ENCODE measurements at places on chromosomes 11 and 22.

GRCh38 chr11:76668362-76669155, 2.0 kb downstream of the LRRC32 start:
- no peak for DNase-seq

DNA sequence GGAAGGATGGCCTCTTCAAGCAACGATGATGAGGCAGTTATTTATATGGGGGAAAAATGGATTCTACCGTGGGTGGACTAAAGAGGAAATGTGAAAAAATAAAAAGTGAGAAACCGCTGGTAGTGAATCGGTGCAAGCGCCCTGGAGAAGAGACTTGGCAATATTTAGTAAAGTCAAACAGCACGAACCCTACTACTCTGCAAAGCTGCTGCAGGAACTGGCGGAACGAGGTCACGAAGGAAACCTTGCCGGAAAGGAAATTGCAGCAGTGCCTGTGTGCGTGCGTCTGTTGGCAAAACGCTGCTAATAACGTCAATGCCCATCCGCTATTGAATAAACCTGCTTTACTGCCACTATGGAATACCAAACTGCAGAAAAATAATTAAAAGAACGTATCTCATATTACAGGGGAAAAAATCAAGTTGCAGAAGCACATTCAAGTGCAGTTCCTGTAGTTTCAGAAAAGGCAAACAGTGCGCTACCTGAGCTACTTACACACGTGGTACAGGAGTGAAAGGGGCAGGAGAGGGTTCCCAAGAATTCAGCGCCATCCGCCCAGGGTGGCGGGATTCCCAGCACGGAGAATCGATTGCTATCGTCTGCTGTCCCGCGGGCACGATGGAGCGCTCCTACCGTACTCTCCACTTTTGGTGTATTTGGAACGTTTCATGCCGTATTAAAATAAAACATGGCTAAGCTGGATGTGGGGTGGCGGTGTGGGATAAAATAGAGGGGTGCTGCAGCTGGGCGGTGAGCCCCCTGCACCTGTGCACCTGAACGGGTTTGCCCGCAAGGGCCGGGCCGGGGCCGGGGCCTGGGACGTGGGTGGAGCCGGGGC, 585 bp upstream of the NADSYN1 start:
- DNase-seq: no peak

GRCh38 chr11:125364121-125364826, 131.8 kb downstream of the FEZ1 start:
- DNase-seq: no peak

DNA sequence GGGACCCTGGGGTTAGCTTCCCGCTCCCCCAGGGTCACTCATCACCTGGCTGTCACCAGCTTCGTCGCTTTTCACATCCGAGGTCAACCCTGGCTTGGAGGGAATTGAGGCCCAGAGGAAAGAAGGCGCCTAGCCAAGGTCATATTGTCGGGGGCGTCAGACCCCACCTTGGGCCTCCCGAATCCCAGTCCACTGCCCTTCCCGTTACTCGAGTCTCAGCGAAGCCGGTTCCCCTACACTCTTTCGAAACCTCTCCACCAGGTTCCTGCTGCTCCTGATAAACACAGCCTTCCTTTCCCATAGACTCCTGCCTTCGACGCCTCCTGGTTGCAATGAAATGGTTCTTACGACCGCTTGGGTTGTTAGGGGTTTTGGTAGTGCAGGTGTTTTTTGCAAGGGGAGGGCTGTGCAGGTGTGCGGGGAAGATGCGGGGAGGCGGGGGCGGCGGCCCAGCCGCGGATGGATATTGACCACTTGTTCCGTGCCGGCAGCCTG, 642 bp downstream of the NAA40 start:
- no peak for DNase-seq

DNA sequence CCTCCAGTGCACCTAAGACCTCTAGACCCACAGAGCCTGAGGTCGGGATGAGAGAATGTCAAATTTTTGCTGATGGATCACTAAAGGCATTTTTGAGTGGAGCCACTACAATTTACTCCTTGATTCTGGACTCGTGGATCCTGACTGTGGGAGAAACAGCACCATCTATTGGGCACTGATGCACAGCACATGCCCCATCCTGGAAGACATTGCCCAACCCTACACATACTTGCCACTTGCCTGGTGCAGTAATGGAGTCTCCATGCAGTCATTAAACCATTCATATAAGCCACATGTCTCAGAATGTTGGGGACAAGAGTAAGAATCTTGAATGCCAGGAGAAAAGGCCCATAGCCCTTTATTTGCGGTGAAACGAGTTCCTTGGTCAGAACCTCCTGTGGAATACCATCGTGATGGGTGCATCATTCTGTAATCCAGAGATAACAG, 103.9 kb downstream of the GGTLC2 start:
- no peak for DNase-seq

DNA sequence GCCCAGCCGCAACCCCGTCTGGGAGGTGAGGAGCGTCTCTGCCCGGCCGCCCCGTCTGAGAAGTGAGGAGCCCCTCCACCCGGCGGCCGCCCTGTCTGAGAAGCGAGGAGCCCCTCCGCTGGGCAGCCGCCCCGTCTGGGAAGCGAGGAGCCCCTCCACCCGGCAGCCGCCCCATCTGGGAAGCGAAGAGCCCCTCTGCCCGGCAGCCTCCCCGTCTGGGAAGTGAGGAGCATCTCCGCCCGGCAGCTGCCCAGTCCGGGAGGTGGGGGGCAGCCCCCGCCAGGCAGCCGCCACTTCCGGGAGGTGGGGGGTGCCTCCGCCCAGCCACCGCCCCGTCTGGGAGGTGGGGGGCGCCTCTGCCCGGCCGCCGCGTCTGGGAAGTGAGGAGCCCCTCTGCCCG, 70.6 kb downstream of the STK33 start:
- no peak for DNase-seq

DNA sequence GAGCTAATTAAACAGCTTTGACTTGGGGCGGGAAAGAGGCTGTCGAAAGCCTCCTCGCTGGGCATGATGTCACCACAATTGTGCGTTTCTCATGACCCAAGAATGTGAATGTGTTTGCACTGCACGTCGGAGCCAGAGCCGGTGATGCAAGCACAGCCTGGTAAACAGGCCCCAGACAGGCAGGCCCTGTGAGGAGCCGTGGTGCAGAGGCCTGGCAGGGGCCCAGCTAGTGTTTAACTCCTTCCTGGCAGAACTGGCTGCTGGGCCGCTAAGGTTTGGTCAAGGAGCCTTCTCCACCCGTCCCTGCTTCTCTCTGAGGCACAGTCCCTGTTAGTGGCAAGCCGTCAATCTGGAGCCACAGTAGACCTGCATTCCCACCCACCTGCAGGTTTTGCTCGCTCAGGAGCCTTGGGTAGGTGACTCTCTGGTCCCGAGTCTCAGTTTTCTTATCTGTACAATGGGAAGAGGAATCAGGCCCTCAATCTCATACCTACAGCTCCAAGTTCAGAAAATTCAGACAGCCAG, 25.4 kb upstream of the SMTN start:
- DNase-seq: no peak

DNA sequence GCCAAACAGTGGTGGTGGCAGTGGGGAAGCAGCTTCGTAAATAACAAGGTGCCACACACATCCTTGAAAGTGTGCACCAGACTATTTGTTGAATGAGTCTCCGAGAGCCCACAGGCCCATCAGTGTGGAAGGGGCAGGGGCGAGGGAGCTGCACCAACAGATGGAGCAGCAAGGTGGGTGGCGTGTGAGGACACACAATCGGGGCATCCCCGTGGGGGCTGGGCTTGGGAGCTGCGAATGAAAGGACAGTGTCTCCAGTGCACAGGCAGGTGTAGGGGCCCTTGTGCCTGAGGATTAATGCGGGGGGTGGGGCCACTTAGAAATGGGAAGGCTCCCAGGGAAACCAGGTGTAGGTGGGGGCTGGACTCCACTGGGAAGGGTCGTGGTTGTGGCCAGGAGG, 2.8 kb downstream of the NRXN2 start:
- no peak for DNase-seq

- no peak for DNase-seq
Measured at GRCh38 chr11:119320776-119321524, 4.0 kb upstream of the MCAM start.

GRCh38 chr11:122812638-122813037, 25.7 kb upstream of the CRTAM start:
- no peak for DNase-seq

DNA sequence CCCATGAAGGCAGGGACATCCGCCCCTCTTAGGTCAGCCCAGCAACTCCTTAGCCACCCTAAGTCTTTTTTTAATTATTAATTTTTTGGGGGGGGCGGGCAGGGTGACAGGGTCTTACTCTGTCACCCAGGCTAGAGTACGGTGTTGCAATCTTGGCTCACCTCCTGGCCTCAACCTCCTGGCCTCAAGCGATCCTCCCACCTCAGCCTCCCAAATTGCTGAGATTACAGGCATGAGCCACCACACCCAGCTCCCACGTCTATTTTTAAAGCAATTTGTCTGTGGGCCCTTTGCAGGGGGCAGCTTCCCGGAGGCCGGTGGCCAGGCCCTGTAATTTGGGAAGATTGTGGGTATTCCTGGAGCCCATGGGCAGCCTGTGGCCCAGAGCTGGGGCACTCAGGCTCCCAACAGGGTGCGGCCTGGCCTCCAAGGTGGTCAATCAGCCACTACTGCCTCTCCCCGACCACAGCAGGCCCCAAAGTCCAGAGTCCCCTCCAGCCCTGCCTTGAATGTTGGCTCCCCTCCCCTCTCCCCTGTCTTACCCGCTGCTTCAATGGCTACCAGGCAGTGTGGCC, 27.2 kb downstream of the CREB3L1 start:
- DNase-seq: no peak

DNA sequence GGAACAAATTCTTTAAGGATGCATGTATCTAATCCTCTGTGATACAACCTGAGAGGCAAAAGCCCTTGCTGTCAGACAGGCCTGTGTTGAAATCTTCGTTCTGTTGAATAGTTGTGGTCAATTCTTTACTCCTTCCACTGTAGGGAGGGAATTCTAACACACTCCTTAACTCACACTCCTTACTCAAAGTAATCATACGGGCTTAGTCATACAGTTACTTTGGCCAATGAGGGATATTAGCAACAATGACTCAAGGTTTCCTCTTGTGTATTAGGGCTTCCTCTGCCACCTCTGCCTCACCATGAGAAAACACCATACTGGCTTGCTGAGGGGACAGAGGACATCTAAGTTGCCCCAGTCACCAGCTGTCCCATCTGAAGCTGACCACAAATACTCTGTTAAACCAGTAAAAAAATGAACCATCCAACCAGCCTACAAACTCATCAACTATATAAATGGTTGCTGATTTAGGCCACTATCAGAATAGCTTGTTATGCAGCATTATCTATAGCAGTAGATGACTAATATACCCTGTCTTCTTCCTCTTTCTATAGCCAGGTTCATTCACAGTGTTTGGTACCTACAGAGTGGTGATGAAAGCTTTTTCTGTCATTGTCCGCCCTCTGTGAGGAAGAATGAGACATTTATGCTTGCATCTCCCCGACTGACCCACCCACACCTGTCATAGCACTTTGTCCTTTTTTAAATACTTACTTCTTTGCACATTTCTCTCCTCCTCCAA, 322.8 kb upstream of the SYN3 start:
- no peak for DNase-seq

GRCh38 chr22:50262460-50262911, 1.0 kb upstream of the MAPK12 start:
- DNase-seq: no peak

- DNase-seq: no peak
Measured at GRCh38 chr11:94737171-94737611, 31.0 kb upstream of the AMOTL1 start.

- DNase-seq: no peak
Measured at GRCh38 chr11:71170624-71171423, 81.6 kb downstream of the SHANK2 start.

- no peak for DNase-seq
Measured at GRCh38 chr11:77104727-77105126, 2.1 kb downstream of the OMP start.

DNA sequence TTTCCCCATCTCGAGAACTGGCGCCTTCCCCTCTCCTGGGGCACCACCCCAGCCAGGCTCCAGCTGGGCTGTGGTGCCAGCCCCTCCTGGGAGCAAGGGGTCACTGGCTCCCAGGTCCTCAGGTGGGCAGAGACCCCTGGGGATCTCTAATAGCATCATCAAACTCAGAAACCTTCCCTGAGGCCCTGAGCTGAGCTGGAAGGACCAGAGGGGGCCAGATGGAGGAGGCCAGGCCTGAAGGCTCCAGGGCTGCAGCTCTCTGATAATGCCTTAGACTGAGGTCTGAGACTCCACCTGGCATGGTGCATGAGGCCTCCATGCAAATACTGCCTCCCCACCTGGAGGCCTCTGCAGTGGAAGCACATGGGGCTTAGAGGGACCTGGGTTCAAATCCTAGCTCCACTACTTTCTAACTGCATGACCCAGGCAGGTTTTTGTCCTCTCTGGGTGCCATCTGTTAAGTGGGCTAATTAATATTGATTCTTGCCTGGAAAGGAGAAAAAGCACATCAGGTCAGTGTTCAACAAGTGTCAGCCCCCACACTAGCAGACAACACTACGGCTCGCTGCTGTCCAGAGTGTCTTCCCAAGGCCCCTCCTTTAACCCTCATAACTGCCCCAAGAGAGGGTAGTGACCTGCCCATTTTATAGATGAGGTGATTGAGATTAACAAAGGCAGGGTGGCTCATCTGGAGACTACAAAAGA, 1.5 kb downstream of the MAPK8IP1 start:
- no peak for DNase-seq

DNA sequence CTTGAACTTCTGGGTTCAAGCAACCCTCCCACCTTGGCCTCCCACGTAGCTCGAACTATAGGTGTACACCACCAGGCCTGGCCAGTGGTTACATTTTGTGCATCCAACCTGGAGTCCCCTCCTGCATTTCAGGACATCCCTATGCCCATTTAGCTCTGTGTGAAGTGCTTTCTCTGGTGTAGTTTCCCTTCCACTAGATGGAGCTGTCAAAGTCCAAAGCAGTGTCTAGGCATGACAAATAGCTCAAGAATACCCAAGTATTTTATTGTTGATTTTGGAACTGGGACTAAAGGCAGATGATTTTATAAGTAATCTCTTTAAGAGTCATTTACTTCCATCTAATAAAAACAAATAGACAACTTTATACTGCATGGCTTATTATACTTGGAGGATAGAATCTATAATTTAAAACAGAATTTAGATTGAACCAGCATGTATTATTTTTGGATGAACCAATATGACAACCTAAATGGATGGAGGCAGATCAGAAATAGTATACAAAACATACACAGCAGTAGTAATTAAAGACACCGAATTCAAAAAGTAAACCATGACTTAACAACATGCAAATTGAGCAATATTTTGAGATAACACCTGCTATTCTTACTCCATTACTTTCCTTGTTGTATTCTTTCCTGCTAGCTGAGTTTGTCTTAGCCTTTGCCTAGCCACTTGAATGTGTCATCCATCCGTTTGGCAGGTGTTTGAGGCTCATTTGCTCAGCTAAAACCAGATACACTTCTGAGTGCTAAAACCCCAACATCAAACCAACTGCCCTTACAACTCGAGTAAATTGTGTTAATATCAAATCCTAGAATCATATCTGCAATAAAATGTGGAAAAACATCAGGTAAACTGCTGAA, 37.7 kb downstream of the EIF4ENIF1 start:
- DNase-seq: no peak

All from cerebellar nuclear complex (tissue), 1 donor.